Activated CD8-positive, alpha-beta memory T cell treated with anti-CD3 and anti-CD28 coated beads for 1 hour (primary cell): ENCODE measurements at places on chromosomes 11 and 22.

DNA sequence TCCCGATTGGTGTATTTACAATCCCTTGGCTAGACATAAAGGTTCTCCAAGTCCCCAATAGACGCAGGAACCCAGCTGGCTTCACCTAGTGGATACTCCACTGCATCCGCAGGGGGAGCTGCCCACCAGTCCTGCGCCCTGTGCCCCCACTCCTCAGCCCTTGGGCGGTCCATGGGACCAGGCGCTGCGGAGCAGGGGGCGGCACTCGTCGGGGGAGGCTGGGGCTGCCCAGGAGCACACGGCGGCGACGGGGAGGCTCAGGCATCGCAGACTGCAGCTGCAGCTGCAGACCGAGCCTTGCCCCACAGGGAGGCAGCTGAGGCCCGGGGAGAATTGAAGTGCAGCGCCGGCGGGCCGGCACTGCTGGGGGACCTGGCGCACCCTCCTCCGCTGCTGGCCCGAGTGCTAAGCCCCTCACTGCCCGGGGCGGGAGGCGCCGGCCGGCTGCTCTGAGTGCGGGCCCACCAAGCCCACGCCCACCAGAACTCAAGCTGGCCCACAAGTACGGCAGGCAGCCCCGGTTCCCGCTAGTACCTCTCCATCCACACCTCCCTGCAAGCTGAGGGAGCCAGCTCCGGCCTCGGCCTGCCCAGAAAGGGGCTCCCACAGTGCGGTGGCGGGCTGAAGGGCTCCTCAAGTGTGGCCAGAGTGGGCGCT, 12.2 kb upstream of the SIK3 start:
- no peak for DNase-seq

GRCh38 chr11:126544108-126545056, 188.9 kb downstream of the ST3GAL4 start:
- DNase-seq: no peak

DNA sequence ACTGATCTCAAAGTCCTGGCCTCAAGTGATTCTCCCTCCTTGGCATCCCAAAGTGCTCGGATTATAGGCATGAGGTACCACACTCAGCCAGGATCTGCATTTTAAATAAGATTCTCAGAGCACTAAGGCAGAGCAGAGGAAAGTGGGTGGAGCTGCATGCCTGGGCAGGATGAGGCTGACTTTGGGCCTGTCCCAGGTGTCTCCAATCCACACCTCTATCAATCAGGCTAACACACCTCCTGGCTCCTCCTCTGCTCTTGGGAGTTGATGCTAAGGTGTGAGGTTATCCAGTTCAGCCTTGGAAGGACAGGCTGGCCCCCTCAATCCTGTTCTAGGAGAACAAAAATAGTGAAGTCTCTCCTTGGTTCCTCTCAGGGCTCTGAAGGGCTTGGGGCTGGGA, 30.2 kb upstream of the P2RY2 start:
- DNase-seq: no peak

- DNase-seq: no peak
Observed at GRCh38 chr11:128184981-128185380, 402.4 kb downstream of the ETS1 start.

DNA sequence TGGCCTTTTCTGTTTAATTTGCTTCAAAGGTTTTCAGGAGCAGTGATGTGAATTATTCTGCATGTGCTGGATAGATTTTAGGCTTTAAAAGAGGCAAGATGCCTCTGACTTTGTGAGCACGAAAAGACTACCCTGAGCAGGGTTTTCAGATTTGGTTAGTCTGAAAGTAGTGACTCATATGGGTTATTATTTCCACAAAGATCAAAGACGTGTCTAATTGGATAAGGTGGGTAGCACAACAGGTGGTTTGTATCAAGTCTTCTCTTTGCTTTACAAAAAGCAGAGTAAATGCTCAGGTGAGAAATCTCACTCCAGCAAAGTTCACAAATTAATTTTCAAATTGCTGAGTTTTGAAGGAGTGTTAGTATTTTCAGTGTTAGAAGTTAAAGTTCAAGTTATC, 37.6 kb upstream of the DBX1 start:
- DNase-seq: no peak
